ENCODE measurements at places on chromosomes 5 and 9. TPM values are rescaled to one million over a fixed set of nuclear protein-coding genes. Genes with fewer than 3 reads are reported as not detected.
A peak's percentile ranks its signal among the peaks of the same experiment; 100 is the strongest.

Gene SPINK1
- not detected for total RNA-seq

DNA sequence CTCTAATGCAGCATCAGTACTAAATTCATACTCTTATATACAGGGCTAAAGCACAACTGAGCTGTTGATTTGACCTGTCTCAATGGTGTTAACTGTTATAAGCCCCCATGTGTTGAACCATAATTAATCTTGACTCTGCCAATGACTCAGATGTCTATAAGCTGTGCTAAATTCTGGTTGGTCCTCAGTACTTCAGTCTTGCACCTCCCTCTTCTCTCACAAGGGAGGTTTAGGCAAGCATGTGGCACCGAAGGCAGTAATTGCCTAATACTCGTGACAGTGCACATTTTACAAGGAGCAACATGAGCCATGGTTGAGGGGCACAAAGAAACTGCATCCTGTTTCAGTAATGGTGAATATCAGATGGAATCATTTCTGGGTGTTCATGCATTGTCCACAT lies 255.9 kb downstream of the TRPM3 start:
- no peak for DNase-seq

- DNase-seq: peak; percentile 35
Observed at GRCh38 chr5:53482717-53483638, 2.5 kb downstream of the FST start.

GRCh38 chr5:56291079-56291643 lies 58.0 kb upstream of the ANKRD55 start:
- no peak for DNase-seq

- no peak for DNase-seq
Observed at GRCh38 chr5:9847631-9848030, 217.5 kb upstream of the TAS2R1 start.

All from activated T-cell treated with anti-CD3 and anti-CD28 coated beads, Interleukin-2, amount 50 U/mL, for 72 hours (primary cell).